ENCODE measurements at places on chromosomes 7 and 10.

DNA sequence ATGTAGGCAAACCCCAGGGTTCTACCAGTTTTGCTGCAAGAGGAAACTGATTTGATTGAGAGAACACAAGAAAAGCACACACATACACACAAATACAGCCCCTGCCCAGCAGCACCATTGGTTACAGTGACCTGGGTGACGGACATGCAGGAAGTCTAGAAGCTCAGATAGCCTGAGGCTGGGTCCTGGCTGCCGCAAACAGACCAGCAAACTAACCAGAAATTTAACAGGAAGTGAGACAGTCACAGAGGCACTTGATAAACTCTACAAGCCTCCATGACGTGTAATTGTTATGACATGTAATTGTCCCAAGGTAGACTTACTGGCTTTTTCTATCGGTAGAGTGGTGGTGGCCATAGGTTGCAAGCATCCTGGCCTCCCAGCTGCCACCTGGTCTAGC lies 58.9 kb downstream of the PRKAR2B start:
- DNase-seq: no peak

DNA sequence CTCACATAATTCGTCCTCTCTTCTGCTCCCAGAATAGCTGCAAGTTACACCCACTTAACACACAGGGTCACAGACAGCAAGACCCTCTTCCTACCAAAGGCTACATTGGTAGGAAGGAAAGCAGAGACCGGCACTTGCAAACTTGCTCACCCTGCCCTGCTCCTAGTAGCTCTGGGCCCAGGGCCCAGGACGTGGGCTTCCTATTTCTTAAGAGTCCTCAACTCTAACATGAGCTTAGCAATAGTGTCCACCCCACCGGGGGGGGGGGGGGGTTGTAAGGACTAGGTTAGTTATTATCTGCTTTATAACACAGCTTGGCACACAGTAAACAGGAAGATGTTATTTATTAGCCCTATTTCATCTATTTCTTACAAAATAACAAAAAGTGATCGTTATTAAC lies 106.6 kb downstream of the GRB10 start:
- DNase-seq: no peak

GRCh38 chr7:8185926-8186683 lies 75.9 kb downstream of the ICA1 start:
- no peak for DNase-seq

GRCh38 chr7:44103923-44104859 lies at the start of gene AEBP1:
TSS of gene AEBP1 (plus strand) at chr7:44104345. CDS start at chr7:44104666, 321 bp downstream.
- peak; percentile 65 for DNase-seq

DNA sequence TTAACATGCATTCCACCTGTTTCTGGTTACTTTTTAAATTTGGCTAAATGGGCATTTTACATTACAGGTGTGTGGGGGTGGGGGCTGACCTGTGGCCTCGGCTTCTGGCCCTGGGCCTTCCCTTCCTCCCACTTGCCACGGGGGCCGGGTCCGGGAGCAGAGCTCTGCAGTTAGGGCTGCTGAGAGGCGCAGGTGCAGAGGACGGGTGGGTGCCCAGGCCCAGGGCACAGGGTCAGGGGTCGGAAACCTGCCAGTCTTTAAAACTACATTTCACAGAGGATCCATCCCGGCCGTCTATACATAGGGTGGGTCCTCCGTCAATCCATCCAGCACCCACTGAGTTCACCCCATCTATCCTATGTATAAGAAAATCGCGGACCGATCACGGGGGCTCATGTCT lies 106.5 kb upstream of the INSIG1 start:
- DNase-seq: no peak

Data from eye (tissue), 1 donor.